ENCODE measurements at places on chromosomes 2 and 18.
A peak's percentile ranks its signal among the peaks of the same experiment; 100 is the strongest.

DNA sequence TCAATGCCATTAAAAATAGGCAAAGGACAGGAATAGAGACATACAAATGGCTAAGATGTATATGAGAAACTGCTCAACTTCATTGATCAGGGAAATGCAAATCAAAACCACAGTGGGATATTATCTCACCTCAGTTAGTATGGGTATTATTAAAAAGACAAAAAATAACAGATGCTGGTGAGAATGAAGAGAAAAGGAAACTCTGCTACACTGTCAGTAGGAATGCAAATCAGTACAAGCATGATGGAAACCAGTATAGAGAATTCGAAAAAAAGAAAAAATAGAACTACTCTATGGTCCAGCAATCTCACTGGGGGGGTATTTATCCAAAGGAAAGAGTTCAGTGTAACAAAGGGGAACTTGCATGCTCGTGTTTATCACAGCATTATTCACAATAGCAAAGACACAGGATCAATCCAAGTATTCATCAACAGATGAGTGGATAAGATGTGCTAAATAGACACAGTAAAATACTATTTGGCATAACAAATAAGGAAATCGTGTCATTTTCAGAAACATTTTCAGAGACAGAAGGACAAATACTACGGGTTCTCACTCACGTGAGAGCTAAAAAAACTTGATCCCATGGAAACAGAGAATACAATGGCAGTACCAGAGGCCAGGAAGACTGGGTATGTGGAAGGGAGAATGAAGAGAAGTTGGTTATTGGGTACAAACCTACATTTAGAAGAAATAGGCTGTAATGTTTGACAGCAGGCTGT is 60.6 kb downstream of the CCDC74A start:
- DNase-seq: no peak

DNA sequence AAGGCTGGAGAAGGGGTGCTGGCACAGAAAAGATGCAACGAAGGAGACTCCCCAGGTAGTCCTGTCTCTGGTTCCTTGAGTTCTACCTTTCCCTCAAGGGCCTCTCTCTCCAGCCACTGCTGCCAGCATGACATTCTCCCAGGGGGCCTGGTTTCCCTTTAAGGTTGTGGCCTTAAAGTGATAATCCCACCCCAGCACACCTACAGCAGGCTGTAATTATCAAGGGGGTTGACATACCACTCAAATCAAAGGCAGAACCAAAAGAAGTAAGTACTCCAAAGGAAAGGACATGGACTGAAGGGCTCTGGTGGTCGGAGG is 127.4 kb upstream of the MSH6 start:
- DNase-seq: no peak

DNA sequence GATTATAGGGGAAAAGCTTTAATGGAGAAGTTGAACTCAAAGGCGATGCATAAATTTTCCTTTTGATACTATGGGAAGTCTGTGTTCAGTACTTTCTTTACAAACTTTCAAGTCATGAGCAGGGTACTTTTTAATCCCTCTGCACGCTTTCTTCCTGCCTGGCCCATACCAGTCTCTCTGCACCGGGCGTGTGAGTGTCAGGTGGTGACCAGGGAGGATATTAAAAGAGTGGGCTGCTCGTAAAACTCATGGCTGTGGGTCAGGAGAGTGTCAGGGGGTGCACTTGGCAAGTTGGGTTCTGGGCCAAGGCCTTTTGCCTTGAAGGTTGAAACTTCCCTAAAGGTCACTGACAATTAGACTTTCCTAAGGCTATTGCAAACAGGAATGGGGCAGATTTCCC is 367.8 kb downstream of the GPD2 start:
- DNase-seq: no peak

DNA sequence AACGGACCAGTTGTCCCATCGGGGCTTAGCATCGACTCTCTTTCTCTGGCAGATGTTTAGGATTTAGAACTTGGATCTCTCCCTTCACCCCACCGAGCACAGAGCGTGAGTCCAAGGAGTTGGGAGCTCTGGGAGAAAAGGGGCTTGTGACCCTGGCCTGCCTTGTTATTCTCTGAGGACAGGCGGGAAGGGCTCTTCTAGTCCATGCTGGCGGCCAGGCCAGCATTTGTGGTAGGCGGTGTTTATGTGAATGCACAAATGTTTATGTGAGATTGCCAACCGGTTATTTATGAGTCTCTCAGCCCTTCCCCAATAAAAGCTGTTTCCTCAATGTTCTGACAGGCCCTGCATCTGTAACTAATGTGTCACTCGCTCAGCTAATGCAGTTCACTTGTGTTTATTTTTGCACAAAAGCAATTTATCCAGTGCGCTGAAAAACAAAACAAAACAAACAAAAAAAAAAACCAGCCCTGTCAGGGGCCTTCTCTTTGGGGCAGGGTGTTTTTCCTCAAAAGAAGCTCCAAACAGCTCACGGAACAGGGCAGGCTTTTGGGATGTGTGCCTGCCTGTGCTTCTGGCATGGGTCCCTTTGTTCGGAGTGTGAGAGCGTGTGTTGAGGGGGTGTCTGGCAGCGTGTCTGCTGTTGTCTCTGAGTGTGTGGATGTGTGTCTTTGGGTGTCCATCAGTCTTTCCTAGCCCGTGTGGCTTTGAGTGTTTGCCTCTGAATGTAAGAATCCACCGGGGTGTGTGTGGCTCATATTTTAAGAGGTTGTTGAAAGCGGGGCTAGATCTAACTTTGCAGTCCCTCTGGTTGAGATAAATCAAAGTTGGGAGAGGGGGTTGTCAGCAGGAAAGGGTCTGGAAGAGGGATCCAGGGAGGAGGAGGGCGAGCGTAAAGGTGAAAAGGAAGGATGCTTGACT is 52.8 kb upstream of the HAAO start:
- no peak for DNase-seq

GRCh38 chr2:159913900-159914299 is 115.9 kb upstream of the CD302 start:
- no peak for DNase-seq

- DNase-seq: no peak
Measured at GRCh38 chr18:74689251-74689650, 91.6 kb downstream of the ZNF407 start.

DNA sequence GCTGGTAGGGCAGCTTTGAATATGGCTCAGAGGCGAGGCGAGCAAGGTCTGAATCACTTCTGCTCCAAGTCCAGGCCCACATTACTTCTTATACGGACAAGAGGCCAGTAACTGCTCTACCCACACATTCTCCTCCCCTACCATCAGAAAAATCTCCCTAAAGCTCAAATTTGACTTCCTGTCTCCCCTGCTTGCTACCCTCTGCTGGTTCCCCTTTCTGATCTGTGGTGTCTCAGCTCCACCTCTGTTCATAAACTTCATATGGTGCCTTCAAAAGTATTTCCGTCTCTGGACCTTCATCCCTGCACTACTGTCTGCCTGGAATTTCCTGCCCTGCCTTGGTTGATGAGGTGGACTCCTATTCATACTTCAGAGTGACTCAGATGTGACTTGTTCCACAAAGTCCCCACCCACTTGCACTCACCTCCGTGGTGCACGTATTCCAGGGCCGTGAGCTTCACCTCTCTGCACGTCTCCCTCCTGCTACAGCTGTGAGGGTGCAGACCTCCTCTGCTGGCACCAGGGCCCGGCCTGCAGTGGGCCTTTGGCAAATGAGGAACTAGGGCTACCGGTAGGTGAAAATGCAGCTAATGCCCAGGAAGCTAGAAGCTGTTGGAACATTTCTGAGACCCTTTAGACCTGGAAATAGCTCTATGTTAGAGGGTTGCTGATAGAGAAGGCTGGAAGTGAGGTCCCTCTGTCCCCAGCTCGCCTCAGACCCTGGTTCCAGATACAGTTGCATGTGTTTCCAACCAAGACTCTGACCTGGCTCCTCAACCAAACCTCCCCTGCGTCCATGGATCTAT is 24.6 kb upstream of the KCMF1 start:
- peak; percentile 49 for DNase-seq

DNA sequence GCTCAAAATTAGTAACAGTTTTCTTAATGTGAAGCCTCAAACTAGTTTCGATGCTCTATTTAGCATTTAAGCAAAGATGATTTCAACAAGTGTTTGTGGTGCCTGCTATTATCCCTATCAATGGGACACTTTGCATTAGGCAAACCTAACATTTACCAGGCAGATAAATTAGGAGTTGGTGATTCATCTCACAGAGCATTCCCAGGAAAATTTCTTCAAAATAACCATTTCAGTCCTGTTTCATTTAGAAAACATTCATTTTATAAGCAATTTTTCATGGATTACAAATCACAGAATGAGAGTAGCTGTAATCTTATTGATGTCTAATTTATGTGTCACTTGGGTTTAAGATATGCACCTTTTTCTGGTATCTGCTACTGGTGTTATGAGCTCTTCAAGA is 62.7 kb downstream of the CLHC1 start:
- no peak for DNase-seq

- DNase-seq: no peak
Measured at GRCh38 chr2:239259603-239260298, 141.1 kb downstream of the HDAC4 start.

DNA sequence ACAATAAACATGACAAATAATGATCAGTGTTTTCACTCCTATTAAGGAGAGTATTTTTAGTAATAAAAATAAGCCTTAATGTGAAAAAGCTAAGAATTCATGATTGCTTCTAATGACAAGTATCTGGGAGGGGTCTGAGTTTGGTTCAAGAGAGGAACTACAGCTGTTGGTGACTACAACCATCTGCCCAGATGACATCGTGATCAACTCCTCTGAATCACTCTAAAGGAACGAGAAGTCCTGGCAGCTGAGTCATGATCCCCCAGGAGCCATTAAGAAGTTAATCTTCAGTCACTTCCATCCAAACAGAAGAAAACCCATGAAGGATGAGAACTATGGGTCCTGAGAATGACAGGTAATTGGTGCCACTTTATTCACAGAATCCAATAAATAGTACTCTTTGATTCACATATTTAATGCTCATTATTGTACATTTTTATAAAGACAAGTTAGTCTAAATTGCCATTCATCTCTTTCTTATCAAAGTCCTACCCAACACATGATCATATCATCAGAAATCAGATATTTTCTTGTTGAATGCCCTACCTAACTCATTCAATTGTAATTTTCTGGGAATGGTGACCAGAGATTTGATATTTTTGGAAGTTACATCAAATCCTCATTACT is 6.8 kb downstream of the TFPI start:
- DNase-seq: no peak

DNA sequence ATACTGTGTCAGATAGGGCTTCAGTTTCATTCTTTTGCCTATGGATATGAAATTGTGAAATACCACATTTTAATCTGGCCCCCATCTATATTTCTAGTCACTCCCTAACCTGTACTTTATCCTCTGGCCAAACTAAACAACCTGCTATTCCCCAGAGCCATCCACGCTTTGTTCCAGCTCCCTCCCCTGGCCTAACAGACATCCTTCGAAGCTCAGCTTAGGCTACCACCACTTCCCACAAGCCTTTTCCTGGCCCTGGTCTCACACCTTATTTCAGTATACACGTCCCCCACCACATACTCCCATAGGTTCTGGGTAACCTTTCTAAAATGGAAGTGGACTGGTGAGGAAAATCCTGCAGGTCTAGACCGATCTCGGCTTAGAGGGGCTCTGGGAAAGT is 55.4 kb downstream of the MAP4K3 start:
- DNase-seq: no peak

DNA sequence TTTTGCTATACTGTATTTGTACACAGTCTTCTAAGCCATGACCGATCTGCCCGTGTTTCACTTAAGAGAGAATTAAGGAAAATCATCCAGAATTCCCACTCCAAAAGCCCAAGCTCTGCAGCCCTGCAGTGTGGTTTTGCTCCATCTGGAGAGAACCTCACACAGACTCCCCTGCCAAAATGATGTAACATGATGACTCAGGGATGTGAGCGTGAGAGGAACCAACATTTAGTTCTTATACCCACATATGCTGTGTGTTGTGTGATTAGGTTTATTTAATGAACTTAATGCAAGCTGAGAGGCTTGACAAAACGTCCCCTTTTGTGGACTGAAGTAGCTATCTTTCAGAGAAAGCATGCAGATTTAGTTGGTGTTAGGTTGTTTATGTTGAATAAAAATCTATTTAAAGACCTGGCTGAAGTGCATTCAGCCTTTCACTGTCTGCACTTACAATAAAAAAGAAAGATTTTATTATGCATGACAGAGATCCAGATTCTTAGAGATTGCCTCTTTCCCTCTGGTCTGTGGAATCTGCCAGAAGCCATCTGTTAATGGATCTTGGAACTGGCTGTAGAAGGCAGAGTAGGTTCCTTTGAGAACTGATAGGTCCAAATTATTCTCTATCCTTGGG is 6.3 kb downstream of the RAB12 start:
- no peak for DNase-seq

- DNase-seq: no peak
Measured at GRCh38 chr2:233261819-233262555, 10.5 kb downstream of the ATG16L1 start.

- DNase-seq: no peak
Measured at GRCh38 chr2:69390471-69390870, 3.4 kb upstream of the GFPT1 start.

Data from activated T-helper 1 cell treated with anti-CD3 and anti-CD28 coated beads, Interleukin-2, amount 50 U/mL, for 16 hours (primary cell).